HepG2 (cell line): ENCODE measurements at places on chromosomes 6 and 20. TPM values are rescaled to one million over a fixed set of nuclear protein-coding genes. Genes with fewer than 3 reads are reported as not detected.

- H3K27ac ChIP-seq: no peak overlapping the region
- no peaks in the 10 kb centered on the region for H3K36me3 ChIP-seq
- no peak overlapping the region for H3K4me3 ChIP-seq
- H3K4me1 ChIP-seq: no peaks in the 10 kb centered on the region
Measured at GRCh38 chr6:71737953-71738352, 148.4 kb upstream of the RIMS1 start.

- H3K36me3 ChIP-seq: peaks cover 12% of the 10 kb centered on the region
- H3K27me3 ChIP-seq: peaks cover 5% of the 10 kb centered on the region; the same call in 1 of the 2 replicates
- no peak for DNase-seq
- 0 out of 2 replicates have a peak, but pooled peaks cover 12% of the 10 kb centered on the region for H3K4me1 ChIP-seq
- H3K27ac ChIP-seq: no peak overlapping the region
- no peak overlapping the region for H3K4me3 ChIP-seq
Measured at GRCh38 chr20:36260316-36260715, 24.0 kb downstream of the AAR2 start.

GRCh38 chr6:15255909-15256395 is 10.1 kb downstream of the JARID2 start:
- H3K4me1 ChIP-seq: peaks cover 24% of the 10 kb centered on the region; the same call in 1 of the 2 replicates
- H3K4me3 ChIP-seq: no peak overlapping the region
- no peaks in the 10 kb centered on the region; the same call in 2 of the 3 replicates for H3K36me3 ChIP-seq
- H3K27ac ChIP-seq: no peak overlapping the region
- H3K27me3 ChIP-seq: no peaks in the 10 kb centered on the region

DNA sequence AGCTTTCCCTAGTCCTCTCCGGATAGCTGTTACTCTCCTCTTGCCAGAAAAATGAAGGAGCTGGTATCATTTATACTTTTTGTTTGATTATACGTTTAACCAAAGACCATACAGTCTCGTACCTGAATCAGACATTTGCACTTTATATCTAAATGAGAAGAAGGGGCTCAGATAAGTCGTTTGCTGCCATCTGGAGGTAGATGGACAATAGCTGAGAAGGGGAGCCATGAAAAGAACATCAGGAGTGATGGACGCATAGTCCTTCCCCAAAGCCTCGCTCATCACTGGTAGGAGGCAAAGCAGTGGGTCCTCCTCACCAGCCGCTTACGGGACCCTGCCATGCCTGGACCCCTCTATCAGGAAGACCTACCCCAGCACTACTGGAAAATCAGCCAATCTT is 45.4 kb downstream of the RPF2 start:
- H3K36me3 ChIP-seq: peaks cover 31% of the 10 kb centered on the region; the same call in 2 of the 3 replicates
- no peaks in the 10 kb centered on the region for H3K27me3 ChIP-seq
- no peak overlapping the region for H3K27ac ChIP-seq
- peaks cover 7% of the 10 kb centered on the region; the same call in 1 of the 2 replicates for H3K4me1 ChIP-seq
- DNase-seq: no peak

- no peaks in the 10 kb centered on the region for H3K27me3 ChIP-seq
- DNase-seq: peak; percentile 10
- no peaks in the 10 kb centered on the region for H3K36me3 ChIP-seq
- no peak overlapping the region for H3K4me3 ChIP-seq
- H3K27ac ChIP-seq: no peak overlapping the region
- H3K4me1 ChIP-seq: no peaks in the 10 kb centered on the region
Measured at GRCh38 chr6:22880686-22881433, 311.5 kb downstream of the HDGFL1 start.

GRCh38 chr6:149060300-149060984 is 257.1 kb upstream of the TAB2 start:
- H3K4me3 ChIP-seq: peak overlapping the region; percentile 41
- no peaks in the 10 kb centered on the region for H3K27me3 ChIP-seq
- DNase-seq: peak; percentile 20
- peak overlapping the region; percentile 65 for H3K27ac ChIP-seq

The MYBL2 gene
- total RNA-seq: 66.2 and 76.9 TPM in 2 replicates
